Hematopoietic multipotent progenitor cell treated with erythropoietin and hydrocortisone succinate and interleukin-3 and kit ligand, for 6 days (in vitro differentiated cells): ENCODE measurements at places on chromosomes 13 and 19.

GRCh38 chr13:42633495-42633894 is 59.5 kb downstream of the TNFSF11 start:
- no peak for DNase-seq

- no peak for DNase-seq
Observed at GRCh38 chr13:78305171-78305570, 298.2 kb downstream of the POU4F1 start.

DNA sequence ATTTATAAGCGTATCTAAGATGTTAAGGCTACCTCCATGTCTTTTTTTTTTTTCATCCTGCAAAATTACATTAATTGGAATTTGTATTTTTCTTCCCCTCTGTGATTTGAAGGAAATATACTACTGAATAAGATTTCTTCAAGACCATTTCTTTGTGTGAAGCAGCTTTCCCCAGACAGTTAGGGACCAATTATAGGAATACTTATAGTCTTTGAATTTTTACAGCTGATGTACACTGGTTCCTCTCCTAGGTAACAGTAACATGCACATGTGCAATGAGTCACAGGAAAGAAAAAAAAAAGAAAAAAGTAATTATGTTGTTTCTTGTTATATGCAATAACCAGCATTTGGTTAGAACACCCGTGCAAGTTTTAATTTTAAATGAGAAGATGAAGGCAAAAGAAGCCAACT is 82.0 kb downstream of the PCDH9 start:
- no peak for DNase-seq

GRCh38 chr13:38394777-38395496 is 45.3 kb downstream of the UFM1 start:
- DNase-seq: no peak
